Memory B cell (primary cell): ENCODE measurements at places on chromosomes 7 and 10.

DNA sequence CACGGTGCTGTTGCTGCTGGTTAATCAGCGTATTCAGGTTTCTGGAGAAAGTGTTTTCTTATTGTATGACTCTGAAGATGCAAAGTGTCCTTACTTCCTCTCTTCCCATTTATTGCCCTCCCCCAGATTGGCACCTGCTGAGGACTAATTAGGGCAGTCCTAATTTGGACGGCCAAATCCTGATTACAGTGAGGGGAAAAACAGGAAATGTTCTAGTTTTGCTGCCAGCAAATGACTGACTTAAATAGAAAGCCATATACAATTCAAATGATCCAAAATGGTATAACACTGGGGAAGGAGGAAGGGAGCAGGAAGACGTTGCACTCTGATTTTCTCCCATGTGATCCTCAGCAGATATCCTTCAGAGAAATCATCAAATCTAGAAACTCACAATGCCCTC lies 222.4 kb upstream of the LRGUK start:
- DNase-seq: no peak

DNA sequence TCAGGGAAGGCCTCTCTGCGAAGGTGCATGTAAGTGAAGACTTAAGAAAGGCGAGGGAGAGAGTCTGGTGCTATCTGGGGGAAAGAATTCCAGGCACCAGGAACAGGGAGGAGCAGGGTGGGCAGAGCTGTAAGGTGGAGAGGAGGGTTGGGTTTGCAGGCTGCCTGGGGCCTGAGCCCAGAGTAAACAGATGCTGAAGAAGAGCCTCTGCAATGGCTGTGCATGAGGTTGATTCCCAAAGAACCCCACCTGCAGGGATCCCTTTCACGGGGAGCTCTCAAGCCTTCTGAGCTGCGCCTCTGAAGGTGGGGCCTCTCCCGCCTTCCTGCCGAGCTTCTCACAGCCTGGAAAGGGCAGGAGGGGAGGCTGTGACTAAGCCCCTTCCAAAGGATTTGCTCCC lies 115.1 kb downstream of the RNF216 start:
- no peak for DNase-seq

DNA sequence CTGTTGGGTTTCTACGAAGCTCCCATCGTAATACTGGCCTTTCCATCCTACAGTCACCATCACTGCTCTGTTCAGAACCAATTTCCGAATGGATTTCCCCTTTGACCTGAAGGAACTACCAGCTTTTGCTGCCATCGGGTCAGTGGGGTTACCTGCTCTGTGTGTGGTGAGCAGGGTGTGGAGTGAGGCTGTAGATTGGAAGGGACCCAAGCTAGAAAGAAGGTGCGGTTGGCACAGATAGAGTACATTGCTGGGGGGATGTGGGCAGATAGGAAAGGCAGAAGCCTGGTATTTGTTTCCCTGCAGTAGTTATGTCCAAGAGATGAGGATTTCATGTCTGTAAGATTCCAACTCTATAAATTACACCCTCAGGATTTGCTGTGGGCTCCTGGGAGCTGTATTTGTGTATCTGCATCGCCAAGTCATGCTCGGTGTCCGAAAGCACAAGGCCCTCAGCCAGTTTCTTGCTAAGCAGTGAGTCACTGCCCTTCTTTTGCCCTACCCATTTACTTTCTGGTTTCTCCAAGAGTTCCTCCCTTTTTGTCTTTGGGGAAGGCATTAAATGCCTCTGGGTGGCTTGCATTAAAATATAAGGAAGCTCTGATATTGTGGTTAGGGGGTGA lies 15.4 kb downstream of the CLCN1 start:
- DNase-seq: no peak

DNA sequence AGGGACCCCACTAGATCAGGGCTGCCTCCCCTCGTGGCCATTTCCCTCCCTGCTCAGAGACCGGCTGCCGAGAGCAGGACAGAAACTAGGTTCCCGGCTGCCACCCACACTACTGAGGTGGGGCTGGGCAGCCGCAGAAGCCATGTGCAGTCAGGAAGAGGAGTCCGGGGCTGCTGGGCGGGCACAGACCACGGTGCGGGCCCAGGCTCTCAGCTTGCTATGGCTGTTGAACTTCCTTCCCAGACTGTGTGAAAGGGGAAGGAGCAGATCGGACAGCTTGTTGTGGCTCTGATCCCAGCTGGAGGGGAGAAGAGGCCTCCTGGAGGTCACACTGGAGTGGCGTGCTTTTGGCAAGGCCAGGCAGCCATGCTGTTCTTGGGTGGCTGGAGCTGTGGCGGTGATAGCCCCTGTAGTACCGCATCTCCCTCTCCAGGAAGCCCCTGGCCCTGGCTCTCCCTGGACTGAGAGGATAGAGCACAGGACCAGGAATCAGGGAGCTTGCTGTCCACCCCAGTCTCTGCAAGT lies 56.8 kb downstream of the HK1 start:
- no peak for DNase-seq
